Activated CD8-positive, alpha-beta T cell treated with anti-CD3 and anti-CD28 coated beads, Interleukin-2, amount 10 ng/mL, durations not matched to agents 7 days and 5 days (primary cell): ENCODE measurements at places on chromosomes 4 and X. TPM values are rescaled to one million over a fixed set of nuclear protein-coding genes. Genes with fewer than 3 reads are reported as not detected.

DNA sequence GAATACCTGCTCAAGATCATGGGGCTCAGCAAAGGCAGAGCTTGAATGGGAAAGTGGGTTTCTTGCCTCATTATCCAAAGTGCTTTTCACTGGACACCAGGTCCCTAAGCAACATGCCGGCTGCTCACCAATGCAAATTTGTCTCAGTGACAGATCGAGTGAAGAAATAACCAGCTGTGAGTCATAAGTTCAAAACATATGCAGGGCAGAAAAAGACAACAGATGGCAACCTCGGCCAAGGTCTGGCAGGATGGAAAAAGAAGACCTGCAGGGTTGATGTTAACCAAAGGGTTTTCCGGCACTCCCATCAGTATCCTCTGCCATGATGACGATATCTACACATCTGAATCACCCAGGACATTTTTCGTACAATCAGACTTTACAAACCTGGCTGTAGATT lies 124.1 kb downstream of the AFAP1 start:
- H3K27me3 ChIP-seq: no peaks in the 10 kb centered on the region
- no peak for DNase-seq
- H3K4me1 ChIP-seq: peaks cover 9% of the 10 kb centered on the region
- no peak overlapping the region for H3K27ac ChIP-seq
- no peaks in the 10 kb centered on the region for H3K36me3 ChIP-seq

- H3K4me3 ChIP-seq: no peak overlapping the region
- no peaks in the 10 kb centered on the region for H3K27me3 ChIP-seq
- no peaks in the 10 kb centered on the region for H3K36me3 ChIP-seq
- H3K27ac ChIP-seq: no peak overlapping the region
- no peak for DNase-seq
Observed at GRCh38 chr4:59966758-59967157, 1233.4 kb upstream of the ADGRL3 start.

GRCh38 chr4:48254381-48255071 lies 15.1 kb downstream of the TEC start:
- H3K27ac ChIP-seq: no peak overlapping the region
- H3K4me1 ChIP-seq: no peaks in the 10 kb centered on the region
- no peaks in the 10 kb centered on the region for H3K36me3 ChIP-seq
- H3K27me3 ChIP-seq: no peaks in the 10 kb centered on the region

DNA sequence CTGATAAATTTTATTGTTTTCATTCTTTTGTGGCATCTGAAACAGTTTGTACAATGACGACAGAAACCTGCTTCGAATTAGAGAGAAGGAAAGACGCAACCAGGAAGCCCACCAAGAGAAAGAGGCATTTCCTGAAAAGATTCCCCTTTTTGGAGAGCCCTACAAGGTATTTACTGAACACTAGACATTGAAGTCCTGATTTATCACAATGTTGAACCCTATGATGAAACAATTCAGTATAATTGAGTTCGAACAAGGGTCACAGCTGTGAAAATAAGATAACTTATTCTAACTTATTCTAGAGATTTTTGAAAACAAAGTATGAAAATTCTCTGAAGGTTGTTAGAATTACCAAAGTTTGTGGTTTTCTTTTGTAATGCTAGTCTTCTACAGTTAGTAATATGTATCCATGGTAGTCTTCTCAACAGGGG lies 111.3 kb downstream of the AFF1 start:
- peaks cover 30% of the 10 kb centered on the region for H3K4me1 ChIP-seq
- no peak overlapping the region for H3K27ac ChIP-seq
- no peak overlapping the region for H3K4me3 ChIP-seq
- H3K27me3 ChIP-seq: no peaks in the 10 kb centered on the region

GRCh38 chr4:52290466-52290865 lies 239.4 kb downstream of the SPATA18 start:
- DNase-seq: no peak
- no peaks in the 10 kb centered on the region for H3K36me3 ChIP-seq
- H3K4me1 ChIP-seq: no peaks in the 10 kb centered on the region

- no peak for DNase-seq
- H3K27me3 ChIP-seq: no peaks in the 10 kb centered on the region
- no peak overlapping the region for H3K27ac ChIP-seq
- H3K4me1 ChIP-seq: no peaks in the 10 kb centered on the region
- H3K36me3 ChIP-seq: no peaks in the 10 kb centered on the region
Observed at GRCh38 chr4:70895405-70895804, 6.8 kb upstream of the MOB1B start.

- no peaks in the 10 kb centered on the region for H3K4me1 ChIP-seq
- no peak for DNase-seq
- H3K4me3 ChIP-seq: no peak overlapping the region
- H3K27ac ChIP-seq: no peak overlapping the region
- no peaks in the 10 kb centered on the region for H3K36me3 ChIP-seq
Observed at GRCh38 chr4:186900232-186900900, 176.7 kb upstream of the FAT1 start.

- no peaks in the 10 kb centered on the region for H3K36me3 ChIP-seq
- no peak overlapping the region for H3K27ac ChIP-seq
- no peak overlapping the region for H3K4me3 ChIP-seq
- DNase-seq: no peak
- no peaks in the 10 kb centered on the region for H3K4me1 ChIP-seq
Observed at GRCh38 chrX:112769034-112769433, 71.6 kb downstream of the AMOT start.

DNA sequence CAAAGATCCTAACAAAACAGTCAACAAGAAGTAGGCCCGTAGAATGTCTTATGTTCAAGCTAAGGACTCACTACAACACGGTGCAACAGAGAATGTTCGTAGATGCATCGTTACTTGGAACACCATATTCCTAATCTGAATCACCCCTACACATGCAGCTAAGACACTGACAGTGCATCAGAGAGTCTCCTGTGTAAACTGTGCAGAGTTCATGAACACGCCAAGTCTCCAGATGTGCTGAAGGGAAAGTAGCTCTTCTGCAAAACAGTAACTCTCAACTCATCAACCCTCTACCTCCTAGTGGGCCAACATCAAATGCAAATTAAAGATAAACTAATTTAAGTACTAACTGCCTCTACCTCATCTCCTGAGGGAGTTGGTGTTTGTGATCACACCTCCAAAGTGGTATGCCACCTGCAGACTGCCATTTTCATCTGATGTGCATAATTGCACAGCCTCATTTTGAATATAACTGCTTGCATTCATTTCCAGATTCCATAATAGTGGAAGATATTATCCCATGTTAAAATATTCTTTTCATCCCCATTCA lies 73.5 kb downstream of the MOSPD2 start:
- H3K36me3 ChIP-seq: no peaks in the 10 kb centered on the region
- DNase-seq: no peak
- H3K27ac ChIP-seq: no peak overlapping the region
- H3K4me1 ChIP-seq: no peaks in the 10 kb centered on the region

DNA sequence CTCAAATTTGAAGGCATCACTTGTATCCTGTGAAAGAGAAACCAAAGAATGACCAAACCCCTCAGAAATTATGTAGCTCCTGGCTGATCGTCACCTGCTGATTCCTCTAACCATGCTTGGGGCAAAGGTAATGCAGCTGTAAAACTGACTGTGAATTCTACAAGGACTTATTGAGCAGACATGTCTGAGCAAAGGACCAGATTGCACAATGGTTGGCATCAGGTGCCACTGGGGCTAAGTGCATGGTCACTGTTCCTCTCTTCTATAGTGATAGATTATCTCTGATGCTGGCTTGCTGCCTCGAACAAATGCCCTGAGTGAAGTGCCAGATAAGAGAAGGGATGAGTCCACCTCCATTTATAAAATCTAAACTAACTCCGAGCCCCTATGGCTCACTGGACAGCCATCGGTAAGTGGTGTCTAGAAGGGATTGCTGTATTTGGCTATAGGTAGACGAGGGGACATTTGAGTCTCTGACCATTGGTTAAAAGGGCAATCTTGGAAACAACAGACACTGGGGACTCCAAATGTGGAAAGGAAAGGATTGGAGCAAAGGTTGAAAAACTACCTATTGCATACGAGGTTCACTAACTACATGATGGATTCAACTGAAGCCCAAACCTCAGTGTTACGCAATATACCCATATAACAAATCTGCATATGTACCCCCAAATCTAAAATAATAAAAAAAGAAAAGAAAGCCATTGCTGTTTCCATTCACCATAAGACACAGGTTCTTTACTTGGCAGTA lies 110.7 kb upstream of the IGSF1 start:
- no peaks in the 10 kb centered on the region for H3K4me1 ChIP-seq
- no peak for DNase-seq
- no peaks in the 10 kb centered on the region for H3K36me3 ChIP-seq
- H3K4me3 ChIP-seq: no peak overlapping the region

GRCh38 chr4:166282081-166282770 lies 409.2 kb downstream of the TLL1 start:
- H3K36me3 ChIP-seq: no peaks in the 10 kb centered on the region
- H3K27ac ChIP-seq: no peak overlapping the region
- no peak overlapping the region for H3K4me3 ChIP-seq
- peaks cover 7% of the 10 kb centered on the region for H3K4me1 ChIP-seq
- DNase-seq: no peak
- no peaks in the 10 kb centered on the region for H3K27me3 ChIP-seq

DNA sequence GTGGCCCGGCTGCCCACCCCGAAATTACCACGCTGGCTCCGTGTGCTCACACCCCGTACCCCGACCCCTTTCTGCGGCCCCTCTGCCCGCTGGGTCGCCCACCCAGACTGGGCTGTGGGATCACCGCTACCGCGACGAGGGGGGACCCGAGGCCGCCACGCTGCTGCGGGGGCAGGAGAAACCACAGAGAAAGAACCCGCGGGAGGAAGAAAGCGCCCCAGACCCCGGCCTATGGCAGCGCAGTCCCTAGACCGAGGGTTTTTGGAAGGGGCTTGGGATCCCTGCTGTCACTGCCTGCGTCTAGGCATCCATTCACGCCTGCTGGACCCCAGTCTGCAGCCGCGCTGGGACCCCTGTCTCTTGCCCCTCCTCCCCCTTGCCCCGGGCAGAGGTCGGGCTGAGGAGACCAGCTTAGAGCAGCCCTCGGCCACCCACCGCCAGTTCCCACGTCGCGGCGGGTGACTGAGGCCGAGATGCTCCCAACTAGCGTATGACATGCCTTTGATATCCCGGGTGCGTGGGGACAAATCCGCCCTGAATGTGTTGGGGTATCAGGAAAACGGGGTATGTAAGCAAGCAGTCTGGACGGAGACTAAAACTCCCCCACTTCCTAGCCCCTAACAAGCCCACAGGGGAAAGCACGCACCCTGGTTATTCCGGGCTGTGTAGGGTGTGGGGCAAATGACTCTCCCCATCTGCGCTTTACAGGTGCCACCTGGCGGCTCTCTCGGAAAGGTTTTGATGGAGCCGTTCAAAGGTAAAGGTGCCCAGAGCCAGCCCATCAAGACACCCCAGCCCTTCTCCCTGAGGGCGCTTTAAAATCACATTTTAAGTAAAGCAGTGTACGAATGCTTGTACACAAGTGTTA lies 862 bp upstream of the INPP4B start:
- peak; percentile 84 for DNase-seq
- peaks cover 17% of the 10 kb centered on the region for H3K4me1 ChIP-seq
- H3K36me3 ChIP-seq: no peaks in the 10 kb centered on the region
- H3K27ac ChIP-seq: no peak overlapping the region

DNA sequence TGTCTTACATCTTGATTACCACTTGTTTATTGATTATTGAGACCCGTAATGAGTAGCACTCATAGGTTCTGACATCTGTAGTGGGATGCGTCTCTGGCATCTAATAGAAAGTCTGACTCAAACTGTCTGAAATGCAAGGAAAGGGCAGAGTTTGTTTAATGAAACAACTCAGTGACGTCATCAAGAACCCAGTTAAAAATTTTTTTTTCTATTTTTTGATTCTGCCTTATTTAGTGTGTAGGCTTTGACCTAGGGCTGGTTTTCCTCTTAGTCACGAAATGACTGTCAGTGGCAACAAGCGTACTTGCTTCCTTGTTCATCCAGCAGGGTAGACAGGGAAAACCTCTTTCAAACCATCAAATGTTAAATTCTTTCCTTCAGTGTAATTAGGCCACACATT lies 3.1 kb upstream of the CDKL5 start:
- H3K4me3 ChIP-seq: no peak overlapping the region
- no peak for DNase-seq
- H3K27me3 ChIP-seq: peaks cover 7% of the 10 kb centered on the region
- no peaks in the 10 kb centered on the region for H3K36me3 ChIP-seq
- H3K4me1 ChIP-seq: peaks cover 11% of the 10 kb centered on the region

DNA sequence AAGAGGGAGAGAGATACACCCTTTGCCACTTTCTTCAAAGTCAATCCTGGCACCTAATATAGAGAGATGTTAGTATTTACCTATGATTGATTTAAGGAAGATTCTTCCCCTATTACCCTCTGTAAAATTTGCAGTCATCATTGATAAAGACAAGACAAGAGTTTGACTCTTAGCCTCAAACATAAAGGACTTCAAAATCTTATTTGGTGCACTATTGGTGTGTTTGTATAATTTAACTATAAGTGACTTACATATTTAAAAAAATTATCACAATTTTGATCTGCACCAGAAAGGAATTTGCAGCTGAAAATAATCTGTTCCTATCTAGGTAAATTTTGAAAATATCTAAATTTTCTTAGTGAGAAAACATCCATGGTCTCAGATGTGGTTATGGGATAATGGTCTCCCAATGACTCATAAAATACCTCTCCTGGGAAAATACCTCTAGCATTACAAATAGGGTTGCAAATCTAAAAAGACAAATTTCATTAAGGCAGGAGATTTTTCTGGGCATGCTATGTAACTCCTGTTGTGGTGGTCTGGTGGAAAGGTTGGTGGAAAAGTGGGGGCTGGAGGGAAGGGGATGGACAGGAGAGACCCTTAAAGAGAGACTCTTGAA lies 173.6 kb upstream of the MED14 start:
- no peaks in the 10 kb centered on the region for H3K27me3 ChIP-seq
- DNase-seq: no peak
- no peak overlapping the region for H3K27ac ChIP-seq
- no peaks in the 10 kb centered on the region for H3K4me1 ChIP-seq

DNA sequence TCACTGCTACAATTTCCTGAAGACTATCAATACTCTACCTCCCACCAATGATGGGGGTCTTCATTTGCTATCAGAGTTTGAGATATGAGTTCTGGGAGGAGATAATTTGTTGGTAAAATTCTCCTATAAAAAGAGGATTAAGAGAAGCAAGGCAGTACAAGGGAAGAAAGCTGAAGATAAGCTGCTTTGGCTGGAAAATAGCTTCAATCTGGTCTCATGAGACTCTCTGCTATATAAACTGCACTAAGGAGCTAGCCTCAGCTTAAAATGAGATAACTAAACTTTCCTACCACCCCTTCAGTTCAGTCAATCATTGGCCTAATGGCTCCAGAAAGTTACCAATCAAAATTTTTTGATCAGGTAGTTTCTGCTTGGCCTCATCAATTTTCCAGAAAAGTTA lies 2105.0 kb downstream of the ARAP2 start:
- H3K4me1 ChIP-seq: no peaks in the 10 kb centered on the region
- no peak overlapping the region for H3K4me3 ChIP-seq
- no peaks in the 10 kb centered on the region for H3K27me3 ChIP-seq
- no peak for DNase-seq
- H3K36me3 ChIP-seq: no peaks in the 10 kb centered on the region
- no peak overlapping the region for H3K27ac ChIP-seq

GRCh38 chr4:2817701-2818350 lies 24.9 kb downstream of the SH3BP2 start:
- H3K4me1 ChIP-seq: peaks cover 63% of the 10 kb centered on the region
- H3K36me3 ChIP-seq: peaks cover 53% of the 10 kb centered on the region
- no peak for DNase-seq

SMIM10L2A gene
- 0.65 TPM for total RNA-seq

ENPEP gene
- 0.53 TPM for total RNA-seq

NALF2 gene
- total RNA-seq: not detected

CPLX1 gene
- total RNA-seq: 0.53 TPM

SLC10A6 gene
- total RNA-seq: not detected

CLGN gene
- total RNA-seq: 0.11 TPM

NXF2 gene
- not detected for total RNA-seq
